ENCODE measurements at places on chromosomes 5 and 9.

GRCh38 chr9:38639577-38639940 is 19.2 kb upstream of the ANKRD18A start:
- DNase-seq, result no peak

- no peak for DNase-seq
Measured at GRCh38 chr9:85524531-85524930, 217.2 kb downstream of the AGTPBP1 start.

DNA sequence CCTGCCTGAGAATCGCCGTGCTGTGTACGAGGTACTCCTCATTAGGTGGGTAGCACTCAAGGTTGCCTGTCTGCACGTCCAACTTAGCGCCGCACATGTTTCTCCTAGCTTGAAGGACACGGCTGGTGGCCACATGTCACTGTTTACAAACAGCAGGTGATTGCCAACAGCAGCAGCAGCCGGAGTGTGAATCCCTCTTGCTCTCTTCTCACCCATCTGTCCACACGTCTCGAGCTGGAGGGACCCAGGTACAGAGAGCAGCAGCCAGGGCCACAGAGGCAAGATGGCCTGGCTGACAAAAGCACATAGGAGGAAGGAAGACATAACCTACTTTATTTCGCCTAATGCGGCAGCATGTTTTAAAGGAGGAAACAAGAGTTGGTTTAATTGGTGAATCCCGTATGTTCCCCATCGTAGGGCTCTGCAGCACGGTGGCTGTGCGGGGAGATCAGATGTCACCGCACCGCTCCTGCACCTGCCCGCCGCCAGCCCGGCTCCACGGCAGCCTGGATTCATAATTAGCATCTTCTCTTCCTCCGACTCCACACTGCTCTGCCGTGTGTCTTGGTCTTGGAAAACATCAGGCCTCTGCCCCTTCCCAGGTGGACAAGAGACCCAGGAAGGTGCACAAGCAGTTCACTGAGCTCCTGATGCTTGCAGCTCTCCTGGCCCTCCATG is 201.6 kb upstream of the IRX1 start:
- DNase-seq, result no peak

DNA sequence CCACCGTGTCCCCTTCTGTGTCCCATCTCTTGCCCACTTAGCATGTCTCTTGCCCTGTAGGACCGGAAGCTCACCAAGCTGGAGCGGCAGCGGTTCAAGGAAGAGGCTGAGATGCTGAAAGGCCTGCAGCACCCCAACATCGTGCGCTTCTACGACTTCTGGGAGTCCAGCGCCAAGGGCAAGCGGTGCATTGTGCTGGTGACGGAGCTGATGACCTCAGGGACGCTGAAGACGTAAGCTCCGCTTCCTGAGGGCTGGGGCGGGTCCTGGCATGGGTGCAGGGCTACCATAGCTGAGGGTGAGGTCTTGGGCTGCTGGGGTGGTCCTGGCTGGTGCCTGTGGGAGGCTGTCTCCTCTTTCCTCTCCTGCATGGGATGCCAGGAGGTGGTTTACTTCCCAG is 45.7 kb downstream of the WNK2 start:
- no peak for DNase-seq

- no peak for DNase-seq
Measured at GRCh38 chr5:87453801-87454200, 41.1 kb upstream of the CCNH start.

DNA sequence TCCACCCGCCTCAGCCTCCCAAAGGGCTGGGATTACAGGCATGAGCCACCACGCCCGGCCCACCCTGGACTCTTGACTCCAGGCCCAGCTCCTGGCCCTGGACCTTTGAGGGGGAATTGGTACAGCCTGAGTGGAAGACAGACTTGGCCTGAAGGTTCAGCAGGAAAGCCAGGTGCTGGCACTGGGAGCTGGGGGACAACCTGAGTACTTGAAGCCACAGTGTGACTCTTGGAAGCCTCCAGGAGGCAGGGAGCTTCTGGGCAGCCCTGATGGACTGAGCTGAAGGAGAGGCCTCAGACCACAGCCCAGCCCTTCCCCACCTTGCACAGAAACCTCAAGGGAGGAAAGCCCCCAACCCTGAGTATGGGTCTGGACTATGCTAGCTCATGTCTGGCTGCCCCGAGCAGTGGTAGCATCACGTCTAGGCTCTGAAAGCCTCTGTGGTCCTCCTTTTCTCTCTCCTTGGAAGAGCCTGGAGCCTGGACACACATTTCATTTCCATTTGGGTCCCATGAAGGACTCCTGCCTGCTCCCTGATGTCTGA is 54.1 kb downstream of the RASGEF1C start:
- DNase-seq, result no peak

GRCh38 chr9:123678878-123679329 is 251.0 kb downstream of the DENND1A start:
- DNase-seq, result no peak

GRCh38 chr5:61599370-61600122 is 267.5 kb downstream of the ZSWIM6 start:
- no peak for DNase-seq

DNA sequence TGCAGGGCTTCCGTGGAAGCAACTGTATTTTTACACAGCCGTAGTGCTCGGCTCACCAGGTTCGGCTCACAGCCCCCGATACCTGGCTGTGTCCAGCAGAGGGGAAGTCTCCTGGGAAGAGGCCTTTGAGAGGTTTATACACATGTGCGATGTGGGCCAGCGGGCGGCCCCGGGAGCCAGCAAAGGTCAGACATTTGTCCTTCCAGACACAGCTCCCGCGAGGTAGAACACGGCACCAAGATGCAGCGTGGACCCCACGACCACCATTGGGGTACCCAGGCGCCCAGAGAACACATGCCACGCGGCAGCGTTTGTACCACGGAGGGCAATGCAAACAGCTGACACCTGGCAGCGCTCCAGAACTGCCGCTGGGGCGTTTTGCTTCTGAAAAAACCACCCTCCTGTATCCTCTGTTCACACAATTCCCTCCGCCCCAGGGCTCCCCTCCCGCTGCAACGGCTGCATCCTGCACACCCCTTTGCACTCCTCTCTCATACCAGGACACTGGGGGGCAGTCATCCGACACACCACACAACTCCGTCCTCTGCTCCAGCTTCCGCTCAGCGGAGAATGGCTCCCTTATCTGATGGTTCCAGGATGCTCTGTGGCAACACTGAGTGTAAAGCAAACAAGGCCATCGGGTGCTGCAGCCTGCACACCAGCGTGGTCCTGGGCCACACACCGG is 235.3 kb downstream of the SYK start:
- peak; percentile 69 for DNase-seq

- no peak for DNase-seq
Measured at GRCh38 chr5:135367076-135367475, 32.0 kb downstream of the MACROH2A1 start.

GRCh38 chr9:75548871-75549270 is 341.6 kb upstream of the PCSK5 start:
- DNase-seq, result no peak

DNA sequence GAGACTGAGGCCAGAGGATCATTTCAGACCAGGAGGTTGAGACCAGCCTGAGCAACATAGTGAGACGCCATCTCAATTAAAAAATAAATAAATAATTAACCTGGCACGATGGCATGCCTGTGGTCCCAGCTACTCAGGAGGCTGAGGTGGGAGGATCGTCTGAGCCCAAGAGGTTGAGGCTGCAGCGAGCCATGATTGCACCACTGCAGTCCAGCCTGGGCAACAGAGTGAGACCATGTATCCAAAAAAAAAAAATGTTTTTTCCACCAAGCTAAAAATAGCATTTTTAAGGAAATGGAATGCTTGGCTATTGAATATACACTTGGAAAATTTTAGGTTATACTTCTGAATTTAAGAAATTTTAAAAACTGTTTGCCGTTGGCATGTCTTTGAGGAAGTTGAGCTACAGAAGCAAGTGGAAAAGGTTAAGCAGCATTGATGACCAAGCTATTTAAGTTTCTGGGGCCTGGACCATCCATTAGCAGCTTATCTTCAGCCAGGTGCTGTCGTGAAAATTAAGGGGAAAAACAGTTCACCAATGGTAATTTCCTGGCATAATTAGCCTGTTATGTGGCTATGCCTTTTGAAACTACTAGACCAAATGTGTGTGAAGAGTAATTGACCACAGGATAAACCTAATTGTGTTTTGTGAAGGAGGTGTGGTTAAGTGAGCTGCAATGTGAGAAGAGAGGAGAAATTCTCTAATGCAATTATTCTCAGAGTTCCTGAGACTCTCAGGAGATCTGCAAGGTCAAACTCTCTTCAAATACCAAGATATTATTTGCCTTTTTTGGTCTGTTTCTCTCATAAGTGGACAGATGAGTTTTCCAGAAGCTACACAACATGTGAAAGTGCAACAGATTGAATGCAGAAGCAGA is 21.0 kb downstream of the F2R start:
- DNase-seq, result no peak

DNA sequence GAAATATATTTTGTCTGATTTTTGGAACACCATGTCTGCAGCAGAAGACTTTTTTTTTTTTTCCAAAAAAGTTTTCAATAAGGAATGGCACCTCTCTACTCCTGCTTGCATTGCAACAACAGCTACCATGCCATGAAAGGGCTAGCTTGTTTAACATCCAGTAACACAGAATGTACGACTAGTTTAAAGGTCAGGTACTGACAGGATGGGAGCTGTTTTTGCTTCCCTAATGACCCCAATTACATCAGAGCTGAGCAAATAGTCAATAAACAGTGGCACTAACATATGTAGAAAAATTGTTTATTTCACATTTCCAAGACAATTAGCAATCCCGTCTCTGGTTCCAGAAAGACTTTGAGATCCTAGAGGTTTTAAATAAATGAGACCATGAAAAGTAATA is 693.8 kb downstream of the NR2F1-AS1 start:
- no peak for DNase-seq

All from activated T-cell treated with anti-CD3 and anti-CD28 coated beads for 24 hours (primary cell).